NCI-H510A treated with DMSO at 0.1 percent for 48 hours (cell line): ENCODE measurements at places on chromosomes 11 and 22.

DNA sequence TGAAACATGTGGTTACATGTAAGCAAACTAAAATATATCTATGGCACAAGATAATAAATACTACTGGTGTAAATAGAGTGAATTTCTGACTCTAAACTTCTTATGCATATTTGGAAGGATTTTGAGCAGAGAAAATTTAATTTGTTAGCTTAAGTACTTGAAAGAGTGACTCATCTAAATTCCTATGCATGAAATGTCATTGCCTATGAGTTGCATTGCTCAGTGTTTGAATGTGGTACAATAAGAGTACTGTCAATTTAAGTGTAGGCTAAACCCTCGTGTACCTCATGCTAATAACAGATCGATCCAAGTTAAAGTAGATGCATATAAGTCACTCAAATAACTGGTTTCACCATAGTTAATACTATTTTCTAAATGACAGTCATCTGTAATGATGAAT lies 5.3 kb upstream of the CARD18 start:
- no peak for DNase-seq

- DNase-seq, result no peak
Measured at GRCh38 chr22:36326178-36327161, 61.3 kb downstream of the MYH9 start.

DNA sequence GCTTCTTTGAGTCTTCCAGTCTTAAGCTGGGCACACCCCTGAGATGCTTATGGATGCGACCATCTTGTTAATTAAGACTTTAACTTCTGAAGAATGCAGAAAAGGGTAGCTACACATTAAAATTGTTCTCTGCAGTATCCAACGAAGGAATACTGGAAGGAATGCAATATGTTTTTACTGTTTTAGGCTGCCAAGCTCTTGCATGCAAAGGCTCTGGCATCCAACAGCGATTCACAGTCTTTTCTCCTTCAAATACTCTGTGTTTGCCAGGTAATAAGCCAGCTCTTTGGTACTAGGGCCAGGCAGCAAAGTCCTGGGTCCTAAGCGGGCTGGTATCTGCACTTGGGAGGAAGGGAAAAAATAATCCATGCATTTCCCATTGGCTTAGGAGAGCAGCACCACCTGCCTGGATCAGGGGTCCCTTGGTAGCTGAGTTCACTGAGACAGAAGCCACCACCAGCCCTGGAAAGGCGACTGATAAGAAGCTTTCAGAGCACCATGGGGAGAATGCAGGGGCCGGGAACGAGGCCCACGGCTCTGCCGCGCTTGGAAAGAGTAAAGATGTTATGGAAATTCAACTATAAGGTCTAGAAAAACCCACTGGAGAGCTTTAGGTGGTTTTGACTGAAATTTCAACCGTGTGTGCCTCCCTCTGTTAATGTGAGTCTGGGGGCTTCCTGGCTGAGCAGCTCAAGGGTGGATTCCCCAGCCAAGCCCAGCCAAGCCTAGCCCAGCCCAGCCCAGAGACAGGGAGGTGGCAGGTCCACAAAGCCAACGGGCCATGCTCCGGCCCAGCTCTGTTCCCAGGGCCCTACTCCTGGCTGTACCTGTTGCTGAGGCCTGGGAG lies 67.0 kb upstream of the CCND1 start:
- DNase-seq, result no peak

DNA sequence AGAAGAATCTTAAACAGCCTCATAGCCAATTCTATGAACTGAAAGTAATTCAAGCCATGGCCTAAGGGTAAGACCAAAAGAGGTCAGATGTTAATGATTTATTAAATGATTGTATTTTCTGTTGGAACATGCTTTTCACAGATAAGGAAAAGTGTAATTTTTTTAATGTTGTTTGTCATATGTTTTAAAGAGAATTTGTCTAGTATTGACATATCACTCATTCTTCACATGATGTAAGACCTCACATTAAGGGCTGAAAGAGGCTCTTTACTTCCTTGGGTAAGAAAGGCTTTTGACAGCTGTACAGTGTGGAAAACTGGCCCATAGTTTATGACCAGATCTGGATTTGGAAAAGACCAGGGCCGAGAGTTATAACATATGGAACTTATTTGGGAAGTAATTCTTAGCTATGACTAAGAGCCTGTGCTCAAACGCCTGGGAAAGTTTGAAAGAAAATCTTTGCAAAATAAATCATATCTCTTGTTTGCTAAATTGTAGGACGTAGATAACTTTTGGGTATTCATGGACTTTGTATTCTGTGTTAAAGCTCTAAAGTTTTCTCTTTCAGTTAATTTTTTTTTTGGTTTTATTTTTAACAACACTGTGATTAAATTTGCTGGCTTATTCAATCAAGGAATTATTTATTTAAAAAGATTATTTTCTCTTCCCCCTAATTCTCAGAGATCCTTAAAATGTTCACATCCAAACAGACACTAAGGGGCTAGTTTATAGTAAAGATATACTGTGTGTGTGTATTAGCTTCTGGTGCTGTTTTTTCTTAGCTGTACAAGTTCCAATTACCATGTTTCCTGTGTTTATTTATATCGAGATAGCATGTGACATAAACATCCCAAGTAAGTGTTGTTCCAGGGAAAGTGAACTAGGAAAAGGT lies 162.2 kb downstream of the ARHGAP42 start:
- DNase-seq, result no peak

DNA sequence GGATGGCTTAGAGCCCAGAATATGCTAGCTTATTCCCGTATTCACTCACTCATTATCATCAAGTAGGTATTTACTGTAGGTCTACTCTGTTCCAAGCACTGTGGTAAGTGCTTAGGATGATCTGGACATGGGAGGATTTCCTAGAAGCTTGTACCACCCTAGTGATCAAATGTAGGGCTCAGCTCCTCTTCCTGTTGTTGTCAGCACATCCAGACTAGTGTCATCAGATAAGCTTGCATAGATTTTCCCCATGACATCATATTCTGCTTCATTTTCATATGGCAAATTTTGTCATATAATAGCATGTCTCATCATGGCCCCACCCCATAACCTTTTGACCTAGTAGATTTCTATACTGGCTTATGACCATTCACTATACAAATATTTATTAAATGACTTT lies 19.3 kb upstream of the NUCB2 start:
- DNase-seq, result no peak

- no peak for DNase-seq
Measured at GRCh38 chr11:13333456-13333957, 55.9 kb downstream of the BMAL1 start.

DNA sequence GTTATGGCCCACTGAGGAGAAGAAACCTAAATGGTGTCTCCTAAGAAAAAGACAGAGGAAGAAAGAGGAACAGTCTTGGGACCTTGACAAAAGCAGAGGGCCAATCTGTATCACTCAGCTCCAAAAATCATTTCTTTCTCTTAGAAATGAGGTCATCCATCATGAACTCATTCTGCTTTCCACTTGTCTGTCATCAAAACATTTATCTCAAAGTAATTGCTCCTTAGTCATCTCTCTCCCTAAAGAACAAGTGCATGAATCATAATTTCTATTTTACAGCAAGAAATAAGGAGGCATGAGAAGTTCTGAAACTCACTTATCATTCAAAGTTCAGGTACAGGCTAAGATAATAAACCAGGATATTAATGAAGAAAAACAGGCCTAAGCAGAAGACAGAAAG lies 375.6 kb downstream of the KCNA4 start:
- DNase-seq, result no peak

DNA sequence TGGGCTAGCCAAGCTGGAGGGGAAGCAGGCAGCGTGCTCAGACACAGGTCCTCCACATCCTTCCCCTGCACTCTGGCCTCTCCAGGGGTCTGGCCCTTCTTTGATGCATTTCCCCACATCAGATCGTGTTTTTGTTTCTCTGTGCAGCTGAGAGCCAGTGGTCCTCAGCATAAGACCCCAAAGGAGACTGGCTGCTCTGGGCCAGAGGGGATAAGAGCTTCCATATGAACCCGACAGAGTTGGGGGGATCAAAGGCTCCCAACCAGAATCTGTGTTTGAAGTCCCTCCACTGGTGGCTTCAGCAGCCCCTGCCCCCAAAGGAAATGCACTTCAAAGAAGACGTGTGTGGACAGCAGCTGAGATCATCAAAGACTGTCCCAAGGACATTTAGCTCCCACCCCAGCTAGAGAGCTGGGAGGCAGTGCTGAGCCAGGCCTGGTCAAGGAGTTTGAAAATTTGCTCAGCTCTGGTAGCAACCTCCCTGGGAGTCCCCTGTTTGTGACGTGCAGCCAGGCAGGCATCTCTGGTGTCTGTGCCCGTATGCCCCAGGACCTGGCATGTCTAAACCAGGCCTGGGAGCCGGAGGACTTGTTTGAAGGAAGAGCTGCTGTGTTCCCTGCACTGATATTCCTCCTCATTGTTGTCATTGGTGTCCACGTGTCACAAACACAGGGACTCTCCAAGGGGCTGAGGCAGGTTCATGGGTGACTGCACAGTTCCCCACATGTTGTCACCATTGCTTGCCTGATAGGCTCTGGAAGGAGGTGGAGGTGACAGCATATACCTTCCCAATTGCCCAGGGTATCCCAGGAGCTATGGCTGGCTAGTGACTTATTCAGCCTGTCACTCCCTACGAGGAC lies 99.0 kb downstream of the AMOTL1 start:
- no peak for DNase-seq

DNA sequence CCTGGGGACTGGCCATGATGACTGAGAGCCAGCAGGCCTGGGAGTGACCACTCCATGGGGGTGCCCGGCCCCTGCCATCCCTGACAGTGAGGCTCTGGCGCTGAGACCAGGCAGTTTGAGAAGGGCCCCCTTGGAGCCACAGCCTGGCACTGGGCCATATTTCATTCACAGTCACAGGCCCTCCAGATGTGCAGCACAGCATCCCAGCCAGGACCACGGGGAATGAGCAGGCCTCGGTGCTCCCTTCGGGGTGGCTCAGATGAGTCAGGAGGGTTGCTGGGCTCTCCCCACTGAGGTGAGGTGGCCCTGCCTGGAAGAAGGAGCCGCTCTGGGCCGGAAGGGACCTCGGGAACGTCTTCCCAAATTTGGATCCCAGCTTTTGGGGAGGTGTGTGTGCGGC lies 53.0 kb downstream of the GRAMD4 start:
- no peak for DNase-seq

GRCh38 chr11:30128269-30128932 lies 102.4 kb upstream of the FSHB start:
- no peak for DNase-seq

- no peak for DNase-seq
Measured at GRCh38 chr11:9148727-9149126, 57.3 kb upstream of the SCUBE2 start.

DNA sequence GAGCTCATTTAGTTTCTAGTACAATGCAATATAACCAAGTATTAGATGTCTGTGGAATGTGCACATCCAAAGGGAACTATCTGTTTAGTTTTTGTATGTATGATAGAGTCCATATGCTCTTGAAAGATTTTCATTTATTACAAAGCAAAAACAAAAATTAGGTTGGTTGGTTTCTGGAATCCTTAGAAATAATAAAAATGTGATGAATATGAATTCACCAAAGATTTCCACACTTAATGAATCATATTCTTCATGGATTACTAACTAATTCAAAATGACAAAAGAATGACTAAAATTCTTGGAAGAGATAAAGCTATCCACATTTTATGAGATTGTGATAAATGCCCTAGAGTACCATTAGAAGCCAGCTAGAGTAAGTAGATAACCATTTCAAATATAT lies 261.1 kb downstream of the SBF2 start:
- no peak for DNase-seq

GRCh38 chr11:83574519-83574918 lies 288.4 kb upstream of the CCDC90B start:
- DNase-seq, result no peak

GRCh38 chr11:45157247-45158209 lies 11.1 kb downstream of the PRDM11 start:
- DNase-seq, result no peak

- peak; percentile 1 for DNase-seq
Measured at GRCh38 chr11:59429924-59430516, 3.8 kb upstream of the OR5A2 start.
